ENCODE measurements at places on chromosomes 16 and 17.

DNA sequence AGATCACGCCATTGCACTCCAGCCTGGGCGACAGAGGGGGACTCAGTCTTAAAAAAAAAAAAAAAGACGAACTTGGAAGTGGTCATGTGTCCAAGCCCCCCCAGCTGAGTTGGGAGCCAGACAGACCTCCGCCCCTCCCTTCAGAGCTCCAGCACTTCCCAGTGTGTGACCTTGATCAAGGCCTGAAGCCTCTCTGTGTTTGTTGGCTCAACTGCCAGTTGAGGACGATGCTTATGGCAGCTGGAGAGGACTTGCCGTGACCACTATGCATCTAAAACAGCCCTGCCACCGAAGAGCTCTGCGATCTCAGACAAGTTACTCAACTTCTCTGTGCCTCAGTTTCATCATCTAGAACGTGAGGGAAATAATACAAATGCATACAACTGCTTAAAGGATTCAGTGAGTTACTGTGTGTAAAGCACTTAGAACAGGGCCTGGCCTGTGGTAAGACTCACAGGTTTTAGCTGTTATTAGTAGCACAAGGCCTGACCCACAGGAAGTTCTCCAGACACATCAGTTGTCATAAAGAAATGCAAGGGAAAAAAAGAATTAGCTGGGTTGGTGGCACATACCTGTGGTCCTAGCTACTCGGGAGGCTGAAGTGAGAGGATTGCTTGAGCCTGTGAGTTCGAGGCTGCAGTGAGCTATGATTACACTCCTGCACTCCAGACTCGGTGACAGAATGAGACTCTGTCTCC lies 7.0 kb upstream of the IL27 start:
- no peak for DNase-seq

- DNase-seq = peak; percentile 27
Observed at GRCh38 chr16:1770328-1771187, 785 bp downstream of the NME3 start.

DNA sequence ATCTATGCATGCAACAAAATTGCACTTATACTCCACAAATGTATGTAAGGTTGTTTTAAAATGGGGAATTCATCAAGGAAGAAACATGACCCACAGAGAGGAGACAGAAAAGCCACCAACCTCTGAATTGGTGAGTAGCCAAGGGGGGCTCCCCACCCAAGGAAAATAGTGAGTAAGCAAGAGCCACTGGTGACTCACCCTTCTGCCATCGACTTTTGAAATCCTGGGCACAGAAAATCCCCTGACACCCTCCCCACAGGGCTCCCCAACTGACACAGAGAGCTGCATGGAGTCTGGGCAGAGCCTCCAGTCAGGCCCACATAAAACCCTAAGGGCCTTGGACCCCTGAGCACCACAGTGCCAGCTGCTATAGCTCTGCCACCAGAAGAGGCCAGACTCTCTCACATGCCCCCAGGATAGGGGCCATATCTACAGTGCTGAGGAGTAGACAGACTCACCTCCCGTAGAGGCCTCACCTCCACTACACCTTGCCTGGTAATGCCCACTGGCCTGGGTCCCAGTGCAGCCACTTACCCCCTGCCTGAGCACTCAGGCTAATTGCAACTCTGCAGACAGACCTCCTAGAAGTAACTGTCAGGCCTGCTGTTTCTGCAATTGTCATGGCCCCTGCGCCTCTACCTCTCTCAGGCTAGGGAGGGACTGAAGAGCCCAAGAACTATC lies 244.7 kb upstream of the WSB1 start:
- DNase-seq = no peak

DNA sequence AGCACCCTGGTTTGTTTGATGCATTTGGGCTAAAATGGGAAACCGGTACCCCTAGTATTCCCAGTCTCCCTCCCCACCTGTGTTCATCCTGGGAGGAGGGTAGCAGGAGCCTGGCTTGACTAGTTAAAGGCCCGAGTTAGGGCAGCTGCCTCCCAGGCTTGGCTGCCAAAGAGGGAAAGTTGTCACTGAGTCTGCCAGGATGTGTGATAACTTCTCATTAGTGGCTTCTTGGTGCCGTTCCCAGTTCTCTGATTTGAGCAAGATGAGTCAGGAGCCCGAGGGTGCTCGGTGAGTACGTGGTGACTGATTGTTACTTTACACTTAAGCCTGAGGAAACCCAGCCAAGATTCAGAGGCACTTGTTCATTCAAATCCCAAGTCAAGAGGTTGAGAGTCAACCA lies 2.5 kb downstream of the KRT32 start:
- DNase-seq = no peak

GRCh38 chr17:40090237-40091119 lies 9.9 kb downstream of the NR1D1 start:
- DNase-seq = no peak

DNA sequence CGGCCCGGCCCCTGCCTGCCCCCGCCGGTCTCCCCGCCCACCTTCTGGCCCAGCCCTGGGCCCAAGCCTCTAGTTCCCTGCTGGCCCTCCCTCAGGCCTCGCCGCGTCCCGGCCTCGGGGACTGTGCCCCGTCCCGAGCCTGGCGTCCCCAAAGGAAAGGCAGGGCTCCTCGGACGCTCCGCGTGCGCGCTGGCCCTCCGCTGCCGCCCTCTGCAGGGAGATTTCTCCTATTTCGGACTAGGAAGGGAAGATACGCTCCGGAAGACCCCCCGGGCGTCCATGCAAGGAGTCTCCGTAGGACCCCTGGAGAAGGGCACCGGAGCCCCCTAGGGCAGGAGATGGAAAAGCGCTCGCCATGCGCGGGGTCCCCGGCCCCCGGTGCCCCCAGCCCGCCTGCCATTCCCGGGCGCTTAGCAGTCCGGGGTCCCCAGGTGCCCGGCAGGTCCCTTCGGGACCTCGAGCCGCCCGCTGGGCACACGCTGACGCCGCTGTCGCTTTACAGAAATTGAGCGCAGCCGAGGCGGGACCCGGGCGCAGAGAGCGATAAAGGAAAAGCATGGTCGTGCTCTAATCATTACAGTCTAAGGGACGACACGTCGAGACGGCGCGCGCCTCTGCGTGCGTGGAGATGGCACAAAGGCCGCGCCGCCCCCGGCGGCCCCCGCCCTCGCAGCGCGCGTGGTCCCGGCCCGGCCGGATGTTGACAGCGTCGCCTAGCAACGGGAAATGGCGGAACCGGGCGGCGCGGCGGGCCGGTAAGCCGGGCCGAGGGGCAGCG lies at the start of gene CCDC40:
Gene CCDC40, plus strand, starts transcription at position 706 of the 778 bp plus-strand sequence. Its CDS starts 21 bp downstream, at position 727.
- DNase-seq = peak; percentile 47

DNA sequence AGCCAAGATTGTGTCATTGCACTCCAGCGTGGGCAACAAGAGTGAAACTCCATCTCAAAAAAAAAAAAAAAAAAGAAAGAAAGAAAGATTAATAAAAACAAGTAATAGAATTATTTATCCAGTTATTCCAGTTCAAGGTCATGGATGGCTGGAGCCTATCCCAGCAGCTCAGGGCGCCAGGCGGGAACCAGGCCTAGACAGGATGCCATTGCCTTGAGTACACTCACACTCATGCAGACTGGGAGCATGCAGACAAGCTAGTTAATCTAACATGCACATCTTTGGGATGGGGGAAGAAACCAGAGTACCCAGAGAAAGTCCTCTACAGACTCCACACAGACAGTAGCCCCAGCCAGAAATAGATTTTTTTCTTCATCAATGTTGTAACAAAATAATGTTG lies 17.9 kb downstream of the PDP2 start:
- no peak for DNase-seq

DNA sequence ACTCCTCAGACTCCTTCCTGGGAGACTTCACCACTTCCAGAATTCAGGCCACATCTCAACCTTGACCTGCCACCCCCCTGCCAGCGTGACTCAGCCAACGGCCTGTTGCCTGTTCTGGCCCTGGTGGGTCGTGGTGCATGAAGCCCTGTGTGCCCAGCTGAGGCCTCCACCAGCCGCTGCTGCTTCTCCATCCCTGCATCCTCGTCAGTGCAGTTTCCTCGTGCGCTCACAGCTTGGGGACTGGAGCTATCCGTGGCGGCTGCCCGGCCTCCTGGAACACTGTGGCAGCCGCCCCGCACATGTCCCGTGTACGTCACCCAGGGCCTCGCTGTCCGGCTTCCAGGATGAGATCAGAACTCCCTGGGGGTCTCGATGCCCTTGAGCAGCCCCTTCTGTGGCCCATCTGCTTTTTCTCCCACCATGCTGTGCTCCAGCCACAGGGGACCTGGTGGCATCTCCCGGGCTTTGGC lies 8.0 kb upstream of the TEDC2 start:
- DNase-seq = no peak

DNA sequence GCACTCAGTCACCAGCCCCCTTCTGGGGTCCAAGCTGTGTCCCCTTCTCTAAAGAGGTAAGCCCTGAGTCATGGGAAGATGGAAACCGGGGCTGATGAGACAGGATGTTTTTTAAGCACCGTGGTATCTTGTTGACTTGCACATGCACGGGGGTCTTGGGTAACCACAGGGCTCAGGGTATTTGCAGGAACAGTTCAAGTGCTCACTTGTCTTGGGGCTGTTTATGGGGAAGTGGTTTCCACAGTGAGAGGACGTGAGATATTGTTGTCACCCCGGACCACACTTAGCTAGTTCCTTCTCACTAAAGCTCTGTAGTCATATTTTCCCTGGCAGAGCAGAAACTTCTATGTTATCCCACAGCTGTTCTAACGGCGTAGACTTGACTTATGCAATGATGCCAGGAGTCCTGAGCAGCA lies 7.7 kb downstream of the CCL3L1 start:
- DNase-seq = peak; percentile 97

GRCh38 chr16:23408242-23408822 lies 44.7 kb downstream of the COG7 start:
- DNase-seq = no peak

- no peak for DNase-seq
Observed at GRCh38 chr17:77458202-77459017, 317.6 kb downstream of the SEC14L1 start.

GRCh38 chr16:50821586-50821985 lies 79.7 kb downstream of the CYLD start:
- DNase-seq = no peak

GRCh38 chr17:64213995-64214811 lies 48.9 kb downstream of the TEX2 start:
- DNase-seq = no peak
